NCI-H226 (cell line): ENCODE measurements at places on chromosomes 4 and X.

DNA sequence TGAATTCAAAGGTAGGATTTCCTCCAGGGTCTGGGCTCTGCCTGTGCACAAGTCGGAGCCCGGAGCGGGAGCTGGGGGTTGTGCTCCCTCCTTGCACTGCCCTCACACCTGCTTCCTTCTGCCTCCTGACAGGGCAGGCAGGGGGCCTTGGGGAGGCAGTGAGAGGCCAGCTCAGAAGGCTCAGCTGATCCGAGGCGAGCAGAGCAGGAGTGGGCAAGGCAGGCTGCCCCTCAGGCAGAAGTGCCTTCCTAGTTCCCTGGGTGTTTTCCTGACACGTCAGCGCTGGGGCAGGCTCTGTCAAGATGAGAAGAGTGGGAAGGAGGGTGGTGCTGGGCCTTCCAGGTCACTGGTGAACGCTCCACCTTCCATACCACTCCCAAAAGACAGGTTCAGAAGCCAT, 5.5 kb upstream of the IRAK1 start:
- no peak for DNase-seq

GRCh38 chr4:152385551-152385950, 150.3 kb downstream of the FBXW7 start:
- DNase-seq = no peak

DNA sequence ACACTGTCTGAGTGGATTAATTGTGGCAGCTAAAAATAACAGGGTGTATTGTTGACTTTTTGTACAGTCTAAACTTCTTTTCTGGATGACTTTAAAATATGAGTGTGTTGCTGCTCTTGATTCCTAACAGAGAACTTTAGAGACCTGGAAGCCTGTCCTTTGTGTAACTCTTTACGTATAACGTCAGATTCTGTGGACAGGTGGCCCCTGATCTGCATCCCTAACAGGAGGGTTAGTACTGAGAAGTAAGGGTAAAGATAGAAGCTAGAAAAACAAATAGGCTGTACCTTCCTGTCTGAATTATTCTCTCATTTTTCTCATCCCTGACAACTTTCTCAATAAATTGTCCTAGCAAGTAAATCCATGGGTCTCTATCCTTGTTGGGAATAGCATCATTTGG, 105.7 kb upstream of the LIMCH1 start:
- no peak for DNase-seq

DNA sequence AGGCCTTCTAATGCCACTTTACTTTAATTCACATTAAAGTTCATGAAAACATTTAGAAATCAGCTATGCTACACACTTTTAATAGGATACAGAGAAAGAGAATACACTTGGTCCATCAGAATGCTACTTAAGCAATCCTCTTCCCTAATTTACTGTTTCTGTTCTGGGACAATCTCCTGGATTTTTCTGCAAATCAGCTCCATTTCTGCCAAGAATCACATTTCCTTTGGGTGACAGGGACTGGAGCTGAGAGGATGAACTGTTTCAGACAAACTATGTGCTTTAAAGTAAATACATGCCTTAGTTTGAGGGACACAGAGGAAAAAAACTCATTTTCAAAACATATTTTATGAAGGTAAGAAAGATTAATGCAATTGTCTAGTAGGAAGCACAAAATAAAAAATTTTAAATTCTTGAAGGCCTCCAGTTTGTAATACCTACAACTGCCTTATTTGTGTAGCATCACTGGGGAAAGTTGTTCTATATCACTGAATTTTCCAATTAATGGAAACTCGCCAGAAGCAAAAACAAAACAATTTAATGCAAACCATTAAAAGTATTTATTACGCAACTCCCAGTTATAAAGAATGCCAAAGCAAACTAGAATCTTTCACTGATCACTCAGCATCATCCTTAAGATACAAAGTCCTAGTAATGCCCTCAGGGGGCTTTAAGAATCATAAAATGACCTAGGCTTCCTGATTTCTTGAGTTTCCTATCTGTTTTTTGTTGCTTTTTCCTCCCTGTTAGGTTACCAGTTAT, 36.3 kb downstream of the BCLAF3 start:
- DNase-seq = no peak

DNA sequence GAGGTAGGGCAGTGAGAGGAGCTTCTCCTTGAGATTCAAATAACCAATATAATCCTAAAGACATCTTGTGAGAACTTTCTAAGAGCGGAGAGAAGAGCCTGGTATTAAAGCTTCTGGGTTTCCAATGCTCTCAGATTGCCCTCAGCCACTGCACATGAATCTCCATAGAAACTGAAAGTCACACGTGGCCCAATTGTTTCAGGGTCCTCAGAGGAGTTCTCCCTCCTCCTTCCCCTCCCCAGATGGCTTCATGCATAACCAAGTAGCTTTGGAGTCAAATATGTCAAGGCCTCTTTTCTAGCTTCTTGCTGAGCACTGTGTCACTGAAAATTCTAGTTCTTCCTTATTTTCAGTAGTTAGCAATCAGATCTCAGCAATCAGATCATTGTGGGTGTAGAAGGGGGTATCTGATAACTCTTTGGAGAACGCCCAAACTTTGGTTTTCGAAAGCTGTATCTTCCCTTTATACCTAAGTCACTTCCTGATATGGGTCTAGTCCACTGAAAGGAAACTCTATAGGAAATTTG, 2.2 kb downstream of the BTK start:
- DNase-seq = no peak

DNA sequence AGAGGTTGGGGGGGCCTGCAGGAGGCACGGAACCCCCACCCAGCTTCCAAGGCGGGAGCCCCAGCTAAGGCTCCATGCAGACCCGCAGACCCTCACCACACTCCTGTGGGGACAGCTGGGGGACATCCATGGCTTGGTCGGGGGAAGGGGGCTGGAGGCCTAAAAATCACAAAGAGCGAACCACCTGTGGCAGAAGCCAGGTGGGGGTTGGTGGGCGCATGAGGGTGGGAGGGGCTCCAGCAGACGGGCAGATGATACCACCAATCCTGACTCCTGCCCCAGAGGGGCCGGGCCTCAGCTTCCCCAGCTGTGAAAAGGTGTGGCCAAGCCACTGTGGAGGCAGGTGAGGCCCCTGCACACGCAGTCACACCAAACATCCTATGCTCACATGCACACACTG, 111.6 kb downstream of the FAM53A start:
- no peak for DNase-seq

DNA sequence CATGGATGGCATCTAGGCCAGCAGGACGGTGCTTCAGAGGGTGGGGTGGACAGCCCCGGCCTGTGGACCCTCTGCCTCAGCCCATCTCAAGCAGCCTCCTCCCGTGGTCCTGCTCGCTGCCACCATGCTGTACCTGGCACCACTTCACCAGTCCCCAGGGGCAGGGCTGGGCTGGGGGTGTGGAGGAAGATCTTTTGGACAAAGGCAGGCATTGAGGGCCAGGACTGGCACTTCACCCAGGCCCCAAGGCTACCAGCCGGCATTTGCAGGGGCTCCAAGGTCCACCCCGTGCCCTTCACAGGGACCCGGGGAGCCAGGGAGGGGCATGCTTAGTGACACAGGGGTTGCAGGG, 713 bp downstream of the PLXNB3 start:
- no peak for DNase-seq

DNA sequence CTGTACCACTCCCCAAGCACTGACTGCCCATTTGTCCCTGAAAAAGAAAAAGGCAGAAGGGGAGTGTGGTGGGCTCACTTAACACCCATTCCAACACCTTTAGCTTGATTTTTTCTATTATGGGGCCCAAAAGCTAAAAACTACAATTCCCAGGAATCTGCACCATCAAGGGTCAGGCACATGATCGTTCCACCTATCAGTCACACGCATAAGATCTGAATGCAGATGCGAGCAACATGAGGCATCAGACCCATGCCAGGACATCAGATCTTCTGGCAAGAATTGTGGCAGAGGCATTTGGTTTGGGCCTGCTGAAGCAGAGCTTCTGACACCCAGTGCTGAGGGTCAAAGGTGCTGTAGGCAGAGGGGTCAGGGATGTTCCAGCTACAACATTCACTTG, 595.9 kb downstream of the BCOR start:
- DNase-seq = no peak

DNA sequence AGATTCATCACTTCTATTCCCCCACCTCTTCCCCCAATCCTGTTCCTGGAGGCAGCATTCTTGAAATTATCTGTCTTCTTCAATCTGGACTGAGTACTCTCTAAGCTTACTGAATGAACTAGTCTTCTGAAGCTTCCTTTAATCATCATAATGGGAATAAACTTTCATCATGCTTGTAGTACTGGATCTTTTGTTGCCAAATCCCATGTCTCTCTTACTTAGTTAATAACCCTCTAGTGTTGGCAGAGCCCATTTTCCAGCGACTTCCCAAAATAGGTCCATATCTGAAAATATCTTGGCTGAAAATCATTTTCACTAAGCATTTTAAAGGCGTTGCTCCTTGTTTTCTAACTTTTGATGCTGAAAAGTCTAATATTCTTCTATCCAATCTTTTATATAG, 39.6 kb downstream of the RPS6KA3 start:
- DNase-seq = no peak
